ENCODE measurements at places on chromosomes 2 and 18.

DNA sequence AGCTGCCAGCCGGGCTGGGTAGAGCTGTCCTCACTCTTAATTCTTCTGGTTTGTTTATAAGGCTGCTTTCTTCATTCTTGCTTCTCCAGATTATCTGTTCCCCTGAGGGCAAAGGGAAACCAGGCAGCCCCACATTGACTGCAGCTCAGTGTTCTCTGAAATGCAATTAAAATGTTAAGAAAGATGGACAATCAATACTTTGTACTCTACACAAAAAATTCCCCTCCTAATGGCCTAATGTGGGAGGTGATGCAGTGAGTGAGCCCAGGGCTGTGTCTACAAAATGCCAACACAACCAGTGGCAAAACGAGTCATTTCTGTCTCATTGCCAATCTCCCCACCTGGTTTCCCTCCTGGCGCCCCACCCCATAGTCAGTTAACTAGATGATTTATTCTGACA, 541.7 kb upstream of the RAB6C start:
- no peak for DNase-seq

DNA sequence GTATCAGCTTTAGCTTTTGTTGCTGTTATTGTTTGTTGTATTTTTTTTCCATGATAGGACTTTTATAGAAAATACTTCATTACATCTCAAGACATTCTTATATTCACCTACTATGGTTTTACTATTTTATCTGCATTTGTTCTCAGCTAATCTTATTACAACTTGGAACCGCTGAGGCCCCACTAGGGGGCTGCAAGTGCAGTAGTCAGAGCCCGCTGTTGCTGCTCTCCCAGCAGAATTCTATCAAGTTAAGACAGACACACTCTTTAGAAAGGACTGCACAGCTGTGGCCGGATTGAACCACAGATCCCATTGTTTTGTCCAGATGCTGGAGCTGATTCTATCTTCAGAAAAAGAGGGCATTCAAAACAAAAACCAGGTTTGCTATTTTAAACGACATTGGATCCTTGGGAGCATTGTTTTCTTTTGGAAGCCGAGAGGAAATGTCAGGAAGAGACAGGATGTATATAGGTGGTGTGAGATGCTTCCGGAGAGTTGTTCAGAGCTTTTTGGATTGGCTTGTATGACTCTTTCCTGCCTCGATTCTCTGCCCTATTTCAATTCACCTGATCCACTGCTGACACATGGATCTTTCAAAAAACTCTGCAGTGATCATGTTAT, 105.7 kb upstream of the GAREM1 start:
- DNase-seq, result no peak

- DNase-seq, result no peak
Measured at GRCh38 chr18:23268641-23269040, 133.4 kb downstream of the CABLES1 start.

DNA sequence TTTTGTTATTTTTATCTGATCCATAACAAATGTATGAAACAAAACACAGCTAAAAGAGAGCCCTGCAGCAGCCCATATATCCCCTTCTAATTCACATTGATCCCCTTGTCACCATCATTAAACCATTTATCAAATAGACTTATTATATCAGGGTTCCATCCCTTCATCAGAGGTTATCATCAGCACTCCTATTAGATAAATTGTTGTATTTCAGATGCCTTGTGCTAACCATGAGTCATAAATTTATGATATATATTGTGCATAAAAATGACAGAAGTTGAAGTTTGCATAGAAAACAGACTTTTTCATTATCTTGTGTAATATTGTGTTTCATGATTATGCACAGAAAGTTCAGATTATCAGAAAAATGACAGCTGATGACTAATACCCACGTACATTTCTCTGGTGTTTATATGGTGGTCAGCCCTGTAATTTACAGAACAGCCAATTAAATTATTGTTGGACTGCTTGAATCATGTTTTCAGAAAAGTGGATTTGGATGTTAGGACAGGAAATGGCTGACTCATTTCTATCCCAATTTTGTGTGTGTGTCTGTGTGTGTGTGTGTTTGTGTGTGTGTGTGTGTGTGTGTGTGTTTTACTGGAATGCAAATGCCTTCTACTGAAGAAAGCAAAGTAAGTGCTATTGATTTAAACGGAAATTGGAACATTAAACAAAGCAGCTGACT, 80.9 kb downstream of the PPP1R1C start:
- no peak for DNase-seq

DNA sequence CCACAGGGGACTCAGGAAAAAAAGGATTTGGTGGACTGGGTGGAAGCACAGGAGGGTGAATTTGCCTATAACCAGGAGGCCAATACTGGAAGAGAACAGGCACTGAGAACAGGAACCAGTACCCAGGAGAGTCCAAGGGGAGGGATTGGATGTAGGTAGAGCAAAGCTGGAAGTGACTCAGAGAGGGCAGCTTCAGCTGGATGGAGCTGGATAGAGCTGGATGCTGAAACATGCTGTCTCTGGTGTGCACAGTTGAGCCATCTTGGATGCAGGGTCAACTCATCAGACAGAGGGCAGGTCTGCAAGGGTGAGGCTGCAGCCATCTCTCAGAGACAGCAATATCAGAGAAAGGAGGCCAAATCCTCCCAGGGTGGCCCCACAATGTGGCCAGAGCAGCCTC, 134.0 kb downstream of the GALNT14 start:
- DNase-seq, result no peak

DNA sequence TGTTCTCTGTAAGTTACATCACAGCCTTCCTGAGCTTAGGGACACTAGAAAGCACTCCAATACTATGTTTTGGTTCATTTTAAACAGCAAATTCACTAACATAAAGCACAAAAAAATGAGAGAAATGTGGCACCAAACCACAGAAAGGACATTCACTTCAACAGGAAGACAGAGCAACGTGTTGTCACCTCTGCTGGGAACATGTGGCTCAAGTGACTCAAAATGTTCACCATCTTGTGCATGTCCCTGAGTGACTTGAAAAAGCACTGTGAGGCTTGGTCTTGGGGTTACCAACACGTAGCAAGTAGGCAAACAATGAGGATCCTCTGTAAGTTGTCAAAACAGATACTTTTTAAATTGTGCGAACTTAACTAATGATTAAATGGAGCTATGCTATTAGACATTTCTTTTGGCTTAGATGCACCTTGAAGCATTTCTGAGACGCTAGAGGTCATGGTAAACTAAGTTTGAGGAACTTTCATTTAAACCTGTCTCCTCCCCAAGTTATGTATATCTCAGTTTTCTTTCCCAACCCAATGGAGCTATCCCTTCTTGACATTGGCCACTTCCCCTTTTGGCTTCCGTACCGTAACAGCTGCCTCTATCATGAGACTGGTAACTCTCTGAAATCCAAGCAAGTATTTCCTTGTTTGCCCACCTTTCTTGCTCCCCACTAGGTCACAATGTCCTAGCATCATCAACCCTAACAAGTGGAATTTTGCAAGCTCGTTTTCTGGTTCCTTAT, 14.0 kb upstream of the ST6GAL2 start:
- no peak for DNase-seq

DNA sequence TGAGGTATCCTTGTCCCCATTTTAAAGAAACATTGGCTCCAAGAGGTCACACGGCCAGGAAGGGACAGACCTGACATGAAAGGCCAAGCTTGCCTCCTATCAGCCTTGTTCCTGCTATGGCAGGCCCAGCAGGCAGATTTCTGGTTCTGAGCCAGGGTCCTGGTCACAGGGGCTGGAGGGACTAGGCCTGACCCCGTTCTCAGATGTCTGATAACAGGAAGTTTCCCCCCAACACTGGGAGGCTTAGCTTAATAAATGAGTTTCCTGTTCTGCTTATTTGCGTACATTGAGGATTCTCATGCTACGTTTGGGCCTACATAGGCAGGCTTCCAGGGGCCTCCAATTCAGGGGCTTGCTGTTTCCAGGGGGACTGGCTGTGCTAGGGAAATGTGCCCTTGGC, 107.8 kb upstream of the LTBP1 start:
- DNase-seq, result no peak

- no peak for DNase-seq
Measured at GRCh38 chr2:239473211-239473805, 72.5 kb upstream of the HDAC4 start.

DNA sequence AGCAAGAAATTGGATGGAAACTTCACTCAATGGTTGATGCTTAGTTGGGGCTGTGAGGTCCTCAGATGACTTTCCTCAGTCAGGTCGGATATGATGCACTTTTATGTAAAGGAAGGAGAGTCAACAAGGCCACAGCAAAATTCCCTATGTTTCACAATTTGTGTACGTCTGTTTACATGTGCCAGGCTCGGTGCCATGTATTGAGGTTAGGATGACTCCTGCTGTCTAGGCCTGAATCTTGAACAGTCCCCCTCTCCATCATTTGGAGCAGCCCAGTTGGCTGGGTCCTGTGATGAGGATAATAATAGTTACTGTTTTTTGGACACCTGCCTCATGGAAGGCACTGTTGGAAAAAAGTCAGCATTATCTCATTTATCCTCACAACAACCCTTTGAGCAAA, 43.1 kb downstream of the VSNL1 start:
- no peak for DNase-seq

- no peak for DNase-seq
Measured at GRCh38 chr18:21605213-21605612, 4.7 kb upstream of the ESCO1 start.

DNA sequence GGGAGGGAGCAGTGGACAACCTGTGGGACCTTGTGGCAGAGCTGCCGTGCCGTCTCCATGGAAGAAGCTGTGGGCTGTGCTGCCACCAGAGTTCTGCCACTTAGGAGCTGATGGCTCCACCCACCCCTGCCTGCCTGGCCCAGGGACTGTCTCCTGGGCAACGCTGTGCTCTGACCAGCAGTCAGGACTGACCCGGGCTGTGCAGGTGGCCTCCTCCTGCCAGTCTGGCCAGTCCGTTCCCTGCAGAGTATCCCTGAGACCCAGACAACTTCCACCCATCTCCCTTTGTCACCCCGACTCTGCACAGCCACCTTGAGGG, 12.8 kb downstream of the ASIC4 start:
- no peak for DNase-seq

GRCh38 chr2:16725549-16725948, 59.9 kb upstream of the CYRIA start:
- DNase-seq, result no peak

GRCh38 chr2:38806015-38806732, 28.2 kb downstream of the GEMIN6 start:
- DNase-seq, result no peak

DNA sequence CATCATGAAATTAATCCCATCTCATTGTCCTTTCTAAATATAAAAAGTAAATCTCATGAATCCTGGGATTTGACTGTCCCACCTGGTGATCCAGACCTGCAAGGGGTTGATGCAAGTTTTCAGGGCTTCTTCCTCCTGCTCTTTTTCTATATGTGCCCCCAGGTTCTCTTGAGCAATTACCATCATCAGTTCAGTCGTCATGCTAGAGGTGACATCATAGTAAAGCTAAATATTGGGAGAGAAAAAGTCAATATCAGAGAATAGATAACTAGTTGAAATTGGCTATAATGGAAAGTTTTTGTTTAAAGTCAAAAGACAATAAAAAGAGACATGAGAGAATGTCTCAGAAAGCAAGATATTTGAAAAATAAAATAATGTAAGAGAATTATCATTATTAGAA, 8.3 kb downstream of the MDH1B start:
- DNase-seq, result no peak

DNA sequence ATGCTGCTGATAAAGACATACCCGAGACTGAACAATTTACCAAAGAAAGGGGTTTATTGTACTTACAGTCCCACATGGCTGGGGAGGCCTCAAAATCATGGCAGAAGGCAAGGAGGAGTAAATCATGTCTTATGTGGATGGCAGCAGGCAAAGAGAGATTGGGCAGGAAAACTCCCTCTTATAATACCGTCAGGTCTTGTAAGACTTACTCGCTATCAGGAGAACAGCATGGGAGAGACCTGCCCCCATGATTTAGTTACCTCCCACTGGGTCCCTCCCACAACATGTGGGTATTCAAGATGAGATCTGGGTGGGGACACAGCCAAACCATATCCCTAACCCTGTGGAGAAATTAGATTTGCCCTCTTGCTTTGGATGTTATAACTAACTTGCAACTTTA, 1068.0 kb upstream of the ZEB2 start:
- DNase-seq, result no peak

GRCh38 chr2:161113693-161114575, 46.3 kb upstream of the TANK start:
- no peak for DNase-seq

DNA sequence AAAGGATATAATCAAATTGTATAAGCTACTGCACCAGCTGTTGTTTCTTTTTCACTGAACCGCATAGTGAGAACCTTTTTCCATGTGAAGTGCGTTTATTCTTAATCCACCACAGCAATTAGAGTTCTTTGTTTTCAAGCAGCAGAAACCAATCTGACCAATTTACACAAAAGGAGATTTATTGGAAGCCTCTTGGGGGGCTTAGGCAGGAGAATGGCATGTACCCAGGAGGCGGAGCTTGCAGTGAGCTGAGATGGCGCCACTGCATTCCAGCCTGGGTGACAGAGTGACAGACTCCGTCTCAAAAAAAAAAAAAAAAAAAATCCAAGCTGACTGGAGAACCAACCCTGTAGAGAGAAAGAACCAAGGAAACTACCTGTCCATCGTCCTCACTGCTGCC, 10.0 kb downstream of the ADNP2 start:
- DNase-seq, result no peak

DNA sequence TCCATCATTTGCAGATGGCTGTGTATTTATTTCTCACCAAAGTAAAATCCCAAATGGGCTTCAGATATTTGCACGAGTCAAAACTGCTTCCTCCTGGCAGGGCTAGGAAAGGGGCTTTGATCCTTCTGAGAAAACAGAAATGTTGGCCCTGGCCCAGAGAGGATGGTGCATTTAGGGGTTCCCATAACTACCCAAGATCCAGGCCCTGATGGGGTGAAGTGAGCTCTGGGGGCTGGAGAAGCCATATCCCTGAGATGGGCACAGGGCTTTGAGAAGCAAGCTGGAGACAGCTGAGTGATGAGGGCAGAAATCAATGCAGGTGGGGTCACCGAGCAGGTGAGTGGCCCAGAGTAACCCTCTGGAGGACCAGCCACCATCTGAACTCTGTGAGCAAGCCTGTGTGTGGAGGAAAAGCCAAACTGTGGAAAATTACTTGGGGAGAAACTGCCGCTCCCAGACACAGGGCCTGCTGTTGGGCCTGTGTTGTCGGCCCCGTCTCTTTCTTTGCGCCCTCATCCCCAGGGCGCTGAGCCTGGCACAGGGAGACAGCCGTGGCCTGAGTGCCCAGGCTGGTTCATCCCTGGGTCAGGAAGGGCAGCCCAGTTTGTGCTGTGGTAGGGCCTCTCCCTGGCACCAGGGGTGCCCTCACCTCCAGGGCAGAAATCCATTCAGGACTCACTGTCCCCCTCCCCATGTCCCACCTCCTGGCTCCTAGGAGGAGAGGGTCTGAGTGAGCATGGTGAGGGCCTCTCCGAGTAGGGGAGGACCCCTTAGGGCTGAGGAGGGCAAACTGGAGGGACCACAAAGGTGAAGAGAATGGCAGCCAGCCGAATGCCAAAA, 167.8 kb upstream of the HAAO start:
- no peak for DNase-seq

GRCh38 chr2:63977904-63978303, 41.3 kb downstream of the VPS54 start:
- DNase-seq, result peak; percentile 29

DNA sequence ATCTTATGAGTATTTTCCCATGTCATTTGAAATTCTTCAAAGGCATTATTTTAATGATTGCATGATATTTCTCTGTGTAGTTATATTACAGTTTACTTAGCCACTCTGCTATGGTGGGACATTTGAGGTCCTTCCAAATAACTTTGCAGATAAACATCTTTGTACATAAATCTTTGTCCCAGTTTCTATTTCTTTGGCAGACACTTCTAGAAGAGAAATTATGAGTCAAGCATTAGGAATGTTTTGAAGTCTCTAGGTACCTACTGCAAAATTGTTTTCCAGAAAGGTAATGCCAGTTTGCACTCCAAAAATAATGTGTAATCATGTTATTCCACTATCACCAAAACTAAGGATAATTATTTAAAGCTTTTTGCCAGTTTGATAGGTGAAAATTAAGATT, 149.7 kb downstream of the EN1 start:
- no peak for DNase-seq
